ENCODE measurements at places on chromosomes 4 and X. TPM values are rescaled to one million over a fixed set of nuclear protein-coding genes. Genes with fewer than 3 reads are reported as not detected.
A peak's percentile ranks its signal among the peaks of the same experiment; 100 is the strongest.

DNA sequence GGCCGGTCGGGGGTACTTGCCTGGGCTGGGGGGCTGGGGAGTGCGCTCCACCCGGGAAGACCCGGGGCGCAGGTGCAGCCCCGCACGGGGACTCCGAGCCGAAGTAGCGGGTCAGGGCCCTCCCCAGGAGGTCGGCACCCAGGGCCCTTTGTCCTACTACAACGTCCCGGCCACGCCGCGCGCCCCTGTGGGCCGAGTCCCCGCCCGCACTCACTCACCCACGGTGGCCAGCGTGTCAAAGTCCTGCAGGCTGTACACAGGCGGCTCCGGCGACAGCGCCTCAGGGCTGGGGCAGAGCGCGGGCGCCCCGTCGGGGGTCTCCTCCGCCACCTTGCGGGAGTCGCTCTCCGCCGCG lies 602 bp downstream of the PRKX start:
- no peaks in the 10 kb centered on the region for H3K27me3 ChIP-seq
- H3K4me1 ChIP-seq = no peaks in the 10 kb centered on the region
- peak overlapping the region; percentile 83 for H3K4me3 ChIP-seq
- DNase-seq = no peak

The KCTD8 gene
- total RNA-seq = 0.88 TPM

DNA sequence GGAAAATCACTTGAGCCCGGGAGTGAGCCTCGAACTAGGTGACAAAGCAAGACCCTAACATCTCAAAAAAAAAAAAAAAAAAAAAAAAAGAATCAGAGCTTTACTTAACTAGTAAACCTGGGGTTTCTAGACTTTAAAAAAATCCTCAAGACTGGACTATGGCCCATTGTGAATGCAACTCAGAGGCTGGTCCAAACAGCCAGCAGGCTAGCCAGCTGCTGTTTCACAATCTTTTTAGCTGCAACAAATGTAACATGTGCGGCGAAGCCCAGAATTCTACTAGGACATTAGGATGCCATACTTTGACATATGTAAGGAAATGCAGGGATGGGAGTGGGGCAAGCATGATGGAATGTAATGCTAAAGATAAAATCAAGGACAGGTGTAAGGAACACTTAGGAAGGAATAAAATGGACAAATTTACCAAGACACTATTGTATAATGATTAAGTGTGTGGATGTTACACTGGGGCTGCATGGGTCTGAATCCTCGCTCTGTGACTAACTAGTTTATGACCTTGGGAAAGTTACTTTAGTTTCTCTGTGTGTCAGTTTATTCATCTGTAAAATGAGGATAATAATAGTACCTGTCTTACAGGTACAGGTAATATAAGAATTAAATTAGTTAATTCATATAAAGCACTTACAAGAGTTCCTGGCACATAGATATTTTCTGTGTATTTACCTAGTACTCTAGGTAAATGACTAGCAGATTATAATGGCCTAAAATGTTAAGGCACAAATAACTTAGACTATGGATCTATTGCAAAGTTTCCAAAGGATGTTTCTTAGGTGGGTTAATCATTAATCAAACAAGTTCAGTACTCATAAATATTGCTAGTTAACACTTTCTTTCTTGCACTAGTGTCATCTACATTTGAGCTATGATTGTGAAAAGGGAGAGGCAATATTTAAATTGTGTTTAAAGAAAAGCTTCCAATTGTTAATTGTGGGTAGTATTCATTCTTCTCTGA lies 49.5 kb downstream of the HELQ start:
- no peaks in the 10 kb centered on the region for H3K36me3 ChIP-seq
- H3K27me3 ChIP-seq = no peaks in the 10 kb centered on the region
- no peak overlapping the region for H3K4me3 ChIP-seq
- no peak overlapping the region for H3K27ac ChIP-seq

- H3K4me3 ChIP-seq = no peak overlapping the region
- H3K36me3 ChIP-seq = no peaks in the 10 kb centered on the region
- DNase-seq = no peak
- no peak overlapping the region for H3K27ac ChIP-seq
- no peaks in the 10 kb centered on the region for H3K27me3 ChIP-seq
Observed at GRCh38 chr4:117835566-117835965, 198.7 kb upstream of the NDST3 start.

DNA sequence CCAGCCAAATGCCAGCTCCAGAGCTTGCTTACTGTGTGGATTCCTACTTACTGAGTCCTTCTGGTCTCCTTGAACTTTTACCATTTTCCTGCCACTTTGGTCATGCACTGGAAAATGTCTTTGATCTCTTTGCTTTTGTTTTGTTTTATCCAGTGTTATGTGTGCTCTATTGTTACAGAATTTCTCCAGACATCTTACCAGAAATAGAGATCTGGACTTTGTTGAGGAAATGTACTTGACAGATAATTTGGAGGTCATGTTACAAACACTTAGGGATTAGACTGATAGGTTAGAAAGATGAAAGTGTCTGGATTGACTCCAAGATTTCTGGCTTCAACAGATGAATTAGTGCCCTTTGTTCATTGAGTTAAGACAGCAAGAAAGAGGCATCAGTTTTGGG lies 5.7 kb upstream of the ZNF330 start:
- H3K36me3 ChIP-seq = no peaks in the 10 kb centered on the region
- no peaks in the 10 kb centered on the region for H3K4me1 ChIP-seq
- no peaks in the 10 kb centered on the region for H3K27me3 ChIP-seq

- DNase-seq = no peak
- no peak overlapping the region for H3K4me3 ChIP-seq
- H3K4me1 ChIP-seq = peaks cover 8% of the 10 kb centered on the region
Observed at GRCh38 chr4:147769386-147769785, 37.5 kb downstream of the ARHGAP10 start.

DNA sequence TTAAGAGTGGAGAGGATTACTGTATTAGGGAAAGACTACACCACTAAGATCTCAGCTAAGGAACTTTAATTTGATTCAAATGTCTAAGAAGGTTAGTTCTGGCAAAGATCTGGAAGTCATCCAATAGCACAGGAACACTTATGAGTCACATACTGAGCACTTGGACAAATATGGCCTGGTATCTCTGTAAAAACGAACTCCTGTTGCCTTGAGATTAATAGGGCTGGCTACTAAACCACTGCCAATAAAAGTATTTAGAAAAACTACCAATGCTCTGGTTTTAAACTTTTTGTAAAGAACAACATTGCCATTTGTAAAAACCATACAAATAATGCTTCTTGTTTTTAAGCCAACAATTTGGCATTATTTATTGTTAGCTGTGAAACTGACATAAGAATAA lies 70.5 kb downstream of the SEC24D start:
- no peak overlapping the region for H3K4me3 ChIP-seq
- no peaks in the 10 kb centered on the region for H3K27me3 ChIP-seq
- peaks cover 83% of the 10 kb centered on the region for H3K36me3 ChIP-seq
- DNase-seq = no peak
- no peak overlapping the region for H3K27ac ChIP-seq

DNA sequence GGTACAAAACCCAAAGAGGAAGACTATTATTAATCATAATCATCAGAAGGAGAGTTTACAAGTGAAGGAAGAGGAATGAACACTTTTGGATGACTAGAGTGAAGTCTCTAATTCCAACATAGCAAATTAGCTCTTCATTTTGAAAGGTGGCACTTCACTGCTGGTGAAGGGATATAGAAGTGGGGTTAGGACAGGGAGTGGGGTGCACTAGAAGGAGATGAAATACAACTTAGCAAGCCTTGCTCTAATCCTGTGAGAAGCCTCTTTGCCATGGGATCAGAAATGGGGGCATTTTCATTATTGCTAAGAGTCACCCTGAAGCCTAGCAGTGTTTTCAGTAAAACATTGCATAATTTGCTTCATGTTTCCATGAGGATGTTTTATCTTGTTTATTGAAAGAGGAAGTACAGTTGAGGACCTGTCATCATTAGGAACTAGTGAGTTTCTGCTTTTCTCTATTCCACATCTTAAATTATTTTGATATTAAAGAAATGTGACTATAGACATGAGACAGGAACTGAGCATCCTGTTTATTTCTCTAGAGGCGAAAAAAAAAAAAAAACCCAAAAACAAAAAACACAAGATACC lies 9.3 kb upstream of the GRPR start:
- no peak for DNase-seq
- no peaks in the 10 kb centered on the region for H3K4me1 ChIP-seq
- H3K4me3 ChIP-seq = no peak overlapping the region
